Pulmonary artery endothelial cell (primary cell): ENCODE measurements at places on chromosomes 5 and 9. TPM values are rescaled to one million over a fixed set of nuclear protein-coding genes. Genes with fewer than 3 reads are reported as not detected.

The OR13F1 gene
- not detected in 2 replicates for total RNA-seq

The PALM2AKAP2 gene
- total RNA-seq: under 0.01 and 0.46 TPM in 2 replicates

The PCDHB9 gene
- total RNA-seq: 0.04 and 0.07 TPM in 2 replicates

The ITK gene
- not detected in 2 replicates for total RNA-seq

The SPAG8 gene
- total RNA-seq: 0.20 and 0.25 TPM in 2 replicates

The ITGA2 gene
- 107 and 108 TPM in 2 replicates for total RNA-seq

The HAVCR1 gene
- not detected in 2 replicates for total RNA-seq

The PCDHGA10 gene
- total RNA-seq: 3.1 and 4.0 TPM in 2 replicates

The DPM2 gene
- 11.9 and 12.1 TPM in 2 replicates for total RNA-seq

The DOCK8 gene
- 0.33 and 0.78 TPM in 2 replicates for total RNA-seq

The PCDHB3 gene
- total RNA-seq: 0.20 and 0.35 TPM in 2 replicates

The F12 gene
- 1.1 and 1.5 TPM in 2 replicates for total RNA-seq

The PTGES gene
- 0.18 TPM in 1 of 2 replicates, not detected in the other for total RNA-seq

The DDX4 gene
- not detected in 2 replicates for total RNA-seq

The MAML1 gene
- 7.3 and 8.0 TPM in 2 replicates for total RNA-seq

The PRSS3 gene
- total RNA-seq: 20.3 and 30.8 TPM in 2 replicates

The MYORG gene
- 3.5 and 5.7 TPM in 2 replicates for total RNA-seq

The CERCAM gene
- 24.1 and 24.6 TPM in 2 replicates for total RNA-seq

The MLANA gene
- total RNA-seq: not detected in 2 replicates

The IL13 gene
- not detected in 2 replicates for total RNA-seq

The FAM151B gene
- total RNA-seq: 3.1 and 3.7 TPM in 2 replicates

The ZMYND19 gene
- 26.1 and 28.5 TPM in 2 replicates for total RNA-seq

The SHC3 gene
- 6.3 and 10.8 TPM in 2 replicates for total RNA-seq

The SHB gene
- total RNA-seq: 17.3 and 20.2 TPM in 2 replicates

The LHX3 gene
- not detected in 2 replicates for total RNA-seq

The PSD2 gene
- under 0.01 TPM in 1 of 2 replicates, not detected in the other for total RNA-seq

The ST8SIA4 gene
- 1.1 and 3.2 TPM in 2 replicates for total RNA-seq

The ACSL6 gene
- total RNA-seq: not detected in 2 replicates

The ALDH1A1 gene
- total RNA-seq: 130 and 699 TPM in 2 replicates

The ELOVL7 gene
- under 0.01 TPM in 1 of 2 replicates, not detected in the other for total RNA-seq

The SOHLH1 gene
- not detected in 2 replicates for total RNA-seq

The VPS13A gene
- total RNA-seq: 25.5 and 34.0 TPM in 2 replicates

The TAF11L5 gene
- total RNA-seq: not detected in 2 replicates

The AFAP1L1 gene
- total RNA-seq: 108 and 150 TPM in 2 replicates

The SMIM33 gene
- total RNA-seq: under 0.01 TPM in 1 of 2 replicates, not detected in the other

The NUTM2G gene
- total RNA-seq: not detected in 2 replicates

The FGF10 gene
- total RNA-seq: not detected in 2 replicates

The KIAA0825 gene
- 0.99 and 1.7 TPM in 2 replicates for total RNA-seq

The CDC25C gene
- total RNA-seq: 6.0 and 15.5 TPM in 2 replicates

The WWC1 gene
- total RNA-seq: 0.04 and 0.33 TPM in 2 replicates

The SH2D3C gene
- 56.8 and 58.3 TPM in 2 replicates for total RNA-seq

The FCN2 gene
- not detected in 2 replicates for total RNA-seq

The SEMA4D gene
- total RNA-seq: 2.8 and 4.3 TPM in 2 replicates

The CFAP157 gene
- not detected in 2 replicates for total RNA-seq

The SAXO1 gene
- total RNA-seq: under 0.01 TPM in 1 of 2 replicates, not detected in the other

The RNF183 gene
- not detected in 2 replicates for total RNA-seq

The PCSK1 gene
- total RNA-seq: 2.2 and 3.4 TPM in 2 replicates

The RECK gene
- 11.9 and 15.5 TPM in 2 replicates for total RNA-seq

The C1QTNF2 gene
- total RNA-seq: 0.07 and 0.11 TPM in 2 replicates

The LCN9 gene
- total RNA-seq: not detected in 2 replicates

The TAF11L2 gene
- total RNA-seq: not detected in 2 replicates

The NME5 gene
- total RNA-seq: 1.1 and 1.2 TPM in 2 replicates

The CDC23 gene
- 32.9 and 41.1 TPM in 2 replicates for total RNA-seq

The GFPT2 gene
- 0.46 and 8.6 TPM in 2 replicates for total RNA-seq

The ADGRV1 gene
- 0.04 and 0.20 TPM in 2 replicates for total RNA-seq
